ENCODE measurements at places on chromosomes 6 and 20.

DNA sequence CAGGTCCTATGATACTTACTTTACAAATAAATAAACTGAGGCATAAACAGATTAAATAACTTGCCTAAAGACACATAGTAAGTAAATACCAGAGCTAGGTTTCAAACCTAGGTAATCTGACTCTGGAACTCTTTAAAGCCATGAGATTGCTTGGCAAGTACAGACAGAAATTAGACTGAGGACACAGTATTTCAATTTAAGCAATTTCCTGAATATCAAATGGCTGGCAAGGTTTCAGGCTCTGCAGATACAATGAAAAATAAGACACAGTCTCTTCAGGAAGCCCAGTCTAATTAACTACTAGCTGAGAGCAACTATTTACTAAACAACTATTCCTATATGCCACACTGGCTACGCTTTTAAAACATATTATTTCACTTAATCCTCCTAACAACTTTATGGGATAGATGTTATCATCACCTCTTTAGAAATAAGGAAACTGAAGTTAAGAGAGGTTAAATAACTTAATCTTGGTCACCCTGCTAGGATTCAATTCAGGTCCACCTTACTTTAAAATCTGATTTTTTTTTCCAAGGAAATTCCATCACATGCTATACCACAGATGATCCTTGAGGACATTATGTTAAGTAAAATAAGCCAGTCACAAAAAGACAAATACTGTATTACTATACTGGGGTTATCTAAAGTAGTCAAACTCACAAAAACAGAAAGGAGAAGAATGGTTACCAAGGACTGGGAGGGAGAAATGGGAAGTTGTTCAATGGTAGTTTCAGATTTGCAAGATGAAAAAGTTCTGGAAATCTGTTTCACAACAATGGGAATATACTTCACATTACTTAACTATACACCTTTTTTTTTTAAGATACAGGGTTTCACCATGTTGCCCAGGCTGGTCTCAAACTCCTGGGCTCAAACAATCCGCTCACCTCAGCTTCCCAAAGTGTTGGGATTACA, 4.1 kb downstream of the TRPC4AP start:
- no peak for DNase-seq

DNA sequence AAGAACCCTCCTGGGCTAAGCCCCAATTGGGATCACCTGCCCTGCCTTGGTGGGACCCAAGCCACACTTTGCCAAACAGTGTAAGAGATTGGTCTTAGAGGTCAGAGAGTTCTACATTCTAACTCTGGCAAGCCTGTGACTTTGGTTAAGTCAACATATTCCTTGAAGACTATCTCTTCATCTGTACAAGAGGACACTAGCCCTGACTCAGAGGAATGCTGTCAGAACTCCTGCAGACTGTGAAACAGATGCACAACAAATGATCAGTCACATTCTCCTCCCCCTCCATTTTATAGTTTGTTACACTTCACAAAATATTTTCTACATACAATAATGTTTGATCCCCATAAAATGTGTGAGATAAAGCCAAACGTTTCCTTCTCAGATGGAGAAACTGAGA, 91.7 kb upstream of the EPB41L1 start:
- no peak for DNase-seq

GRCh38 chr6:4801491-4802110, 25.4 kb downstream of the CDYL start:
- no peak for DNase-seq

DNA sequence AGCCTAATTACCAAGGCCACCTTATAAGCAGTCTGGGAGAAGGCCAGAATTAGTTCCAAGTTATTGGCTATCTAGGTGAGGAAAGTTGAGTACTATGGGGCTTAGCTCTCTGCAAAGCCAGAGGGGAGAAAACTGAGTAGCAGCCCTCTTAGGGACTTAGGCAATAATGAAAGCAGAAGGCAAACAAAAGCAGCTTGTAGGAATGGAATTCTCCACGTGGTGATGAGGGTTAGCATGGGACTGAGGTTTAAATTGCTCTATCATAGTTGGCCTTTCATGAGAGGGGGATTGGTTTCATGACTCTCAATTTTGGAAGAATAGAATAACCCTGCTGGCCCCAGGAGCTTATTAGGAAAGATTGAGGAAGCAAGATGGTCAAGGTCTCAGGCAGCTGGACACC, 7.0 kb upstream of the UBE2J1 start:
- DNase-seq, result no peak

DNA sequence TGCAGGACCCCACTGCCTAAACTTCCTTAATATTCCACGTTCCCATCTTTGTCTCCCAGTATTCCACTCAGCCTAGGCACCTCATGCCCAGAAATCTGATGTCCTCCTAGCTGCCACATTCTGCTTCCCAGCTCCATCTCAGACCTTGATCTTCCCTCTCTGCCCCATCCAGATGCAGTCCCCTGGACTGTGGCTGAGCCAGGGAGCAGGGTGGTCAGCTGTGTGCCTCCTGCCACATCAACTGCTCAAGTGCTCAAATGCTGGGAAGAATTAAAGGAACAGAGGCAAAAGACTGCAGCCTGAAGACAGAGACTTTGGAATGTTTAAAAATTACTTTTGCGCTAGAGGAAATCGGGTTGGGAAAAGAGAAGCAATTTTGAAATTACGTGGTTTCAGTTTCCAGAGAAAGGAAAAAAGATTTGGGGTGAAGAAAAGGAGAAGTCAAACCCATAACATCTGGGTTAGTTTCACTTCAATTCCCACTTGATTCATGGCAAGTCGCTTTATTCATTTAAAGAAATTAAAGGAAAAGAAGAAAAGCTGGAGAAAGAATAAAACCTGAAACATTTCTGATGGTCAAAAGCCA, 704.8 kb downstream of the PTPRT start:
- DNase-seq, result no peak
